ENCODE measurements at places on chromosomes 4 and X.
A peak's percentile ranks its signal among the peaks of the same experiment; 100 is the strongest.

DNA sequence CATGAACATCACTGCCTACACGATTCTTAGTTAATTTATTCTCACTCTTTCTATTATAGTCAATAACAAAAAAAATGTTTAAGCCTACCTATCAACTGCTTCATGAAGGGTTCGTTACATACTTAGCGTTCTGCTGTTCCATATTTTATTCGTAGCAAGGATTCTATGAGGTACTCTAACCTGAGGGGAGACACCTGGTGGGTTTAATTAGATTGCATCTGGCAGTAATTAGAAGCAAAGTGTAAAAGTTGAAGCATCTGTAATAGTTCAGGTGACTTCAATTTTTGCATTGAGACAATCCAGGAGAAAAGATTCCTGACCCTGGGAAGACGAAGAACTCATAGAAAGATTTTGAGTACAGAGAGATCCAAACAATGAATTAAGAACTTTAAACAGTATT is 1655.8 kb upstream of the TENM3 start:
- no peak for DNase-seq

DNA sequence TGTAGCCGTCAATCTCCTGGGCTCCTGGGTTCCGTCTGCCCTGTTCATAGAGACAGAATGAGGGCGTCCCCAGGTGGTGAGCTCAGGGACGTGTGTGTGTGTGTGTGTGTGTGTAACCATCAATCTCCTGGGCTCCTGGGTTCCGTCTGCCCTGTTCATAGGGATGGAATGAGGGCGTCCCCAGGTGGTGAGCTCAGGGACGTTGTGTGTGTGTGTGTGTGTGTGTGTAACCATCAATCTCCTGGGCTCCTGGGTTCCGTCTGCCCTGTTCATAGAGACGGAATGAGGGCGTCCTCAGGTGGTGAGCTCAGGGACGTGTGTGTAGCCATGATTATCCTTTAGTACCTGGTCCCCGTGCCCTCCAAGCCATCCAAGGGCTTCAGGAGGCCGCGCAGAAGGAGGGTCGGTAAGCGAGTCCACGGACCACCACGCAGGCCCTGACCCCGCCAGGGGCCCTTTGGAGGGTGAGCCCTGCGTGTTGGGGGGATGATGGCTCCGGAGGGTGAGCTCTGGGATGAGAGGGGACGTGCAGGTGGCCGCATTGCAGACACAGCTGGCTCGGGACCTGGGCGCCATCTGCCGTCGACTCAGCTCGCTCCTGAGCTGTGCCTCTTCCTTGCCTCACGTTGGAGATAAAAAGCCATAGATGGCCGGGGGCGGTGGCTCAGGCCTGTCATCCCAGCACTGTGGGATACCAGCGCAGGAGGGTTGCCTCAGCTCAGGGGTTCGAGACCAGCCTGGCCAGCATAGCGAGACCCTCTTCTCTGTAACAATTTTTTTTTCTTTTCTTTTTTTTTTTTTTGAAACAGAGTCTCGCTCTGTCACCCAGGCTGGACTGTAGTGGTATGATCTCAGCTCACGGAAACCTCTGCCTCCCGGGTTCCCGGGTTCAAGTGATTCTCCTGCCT is 5.4 kb upstream of the GTPBP6 start:
- DNase-seq: no peak

- peak; percentile 74 for DNase-seq
Measured at GRCh38 chr4:82798168-82799005, at the start of gene SCD5. TSS of gene SCD5 (minus strand) at chr4:82798796. CDS start at chr4:82798537, 259 bp downstream.

GRCh38 chrX:115147220-115147619 is 42.0 kb upstream of the RBMXL3 start:
- DNase-seq: no peak

- DNase-seq: no peak
Measured at GRCh38 chrX:71910643-71910985, at the start of gene NHSL2. TSS of gene NHSL2 (plus strand) at chrX:71910845.

- no peak for DNase-seq
Measured at GRCh38 chr4:61805979-61806378, 605.9 kb downstream of the ADGRL3 start.

DNA sequence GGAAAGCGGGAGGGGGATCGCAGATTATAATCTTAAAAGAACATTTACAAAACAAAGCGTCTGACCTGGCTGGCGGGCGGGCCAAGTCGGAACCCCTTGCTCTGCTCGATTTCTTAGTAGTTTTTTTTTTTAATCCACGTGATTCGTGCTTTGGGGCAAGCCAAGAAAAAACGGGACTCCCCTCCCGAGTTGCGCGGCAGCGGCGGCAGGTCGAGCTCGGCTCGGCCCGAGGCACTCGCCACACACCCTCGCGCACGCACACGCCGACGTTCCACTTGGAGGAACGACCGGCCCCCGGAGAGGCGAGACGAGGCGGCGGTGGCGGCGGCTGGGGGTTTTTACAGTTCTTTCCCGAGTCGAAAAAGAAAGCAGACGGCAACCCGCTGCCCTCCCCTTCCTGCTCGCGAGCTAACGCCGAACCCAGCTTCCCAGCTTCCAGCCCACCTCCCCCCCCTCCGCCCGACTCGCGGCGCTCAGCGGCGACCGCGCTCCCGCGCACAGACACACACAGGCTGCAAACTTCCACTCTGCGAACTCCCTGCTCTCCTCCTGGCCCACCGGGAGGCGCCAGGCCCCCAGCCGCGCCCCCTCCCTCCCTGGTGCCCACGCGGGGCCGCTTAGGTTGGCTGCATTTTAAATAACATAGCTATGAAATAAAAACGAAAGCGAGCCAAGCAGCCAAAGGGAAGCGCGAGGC is 1.2 kb downstream of the BCOR start:
- no peak for DNase-seq

DNA sequence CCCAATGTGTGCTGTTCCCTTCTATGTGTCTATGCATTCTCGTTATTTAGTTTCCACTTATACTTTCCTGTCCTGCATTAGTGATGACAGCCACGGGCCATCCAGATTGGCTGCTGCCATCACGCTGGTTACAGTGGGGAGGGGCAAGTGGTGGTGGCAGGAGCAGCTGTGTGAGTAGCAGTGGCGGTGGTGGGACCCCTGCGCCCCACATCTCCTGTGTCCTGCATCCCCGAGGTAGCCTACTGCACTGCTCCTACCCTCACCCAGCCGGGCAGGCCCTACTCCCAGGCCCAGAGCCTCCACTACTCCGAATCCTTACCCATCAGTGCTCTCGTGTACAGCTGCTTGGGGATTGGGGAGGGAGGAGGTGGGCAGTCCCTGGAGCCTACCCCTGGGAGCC is 798.7 kb upstream of the AGA start:
- DNase-seq: no peak

DNA sequence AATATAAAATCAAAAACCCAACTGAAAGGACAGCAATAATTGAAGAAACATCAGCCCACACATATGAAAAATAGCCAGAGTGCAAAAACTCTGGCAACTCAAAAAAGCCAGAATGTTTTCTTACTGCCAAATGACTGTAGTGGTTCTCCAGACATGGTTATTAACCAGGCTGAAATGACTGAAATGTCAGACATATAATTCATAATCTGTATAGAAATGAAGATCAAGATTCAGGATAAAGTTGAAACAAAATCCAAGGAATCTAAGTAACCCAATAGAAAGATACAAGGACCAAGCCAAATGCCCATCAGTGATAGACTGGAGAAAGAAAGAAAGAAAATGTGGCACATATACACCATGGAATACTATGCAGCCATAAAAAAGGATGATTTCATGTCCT is 553.3 kb upstream of the KLHL4 start:
- DNase-seq: no peak
